Amniotic epithelial cell (primary cell): ENCODE measurements at places on chromosomes 5 and 9.

DNA sequence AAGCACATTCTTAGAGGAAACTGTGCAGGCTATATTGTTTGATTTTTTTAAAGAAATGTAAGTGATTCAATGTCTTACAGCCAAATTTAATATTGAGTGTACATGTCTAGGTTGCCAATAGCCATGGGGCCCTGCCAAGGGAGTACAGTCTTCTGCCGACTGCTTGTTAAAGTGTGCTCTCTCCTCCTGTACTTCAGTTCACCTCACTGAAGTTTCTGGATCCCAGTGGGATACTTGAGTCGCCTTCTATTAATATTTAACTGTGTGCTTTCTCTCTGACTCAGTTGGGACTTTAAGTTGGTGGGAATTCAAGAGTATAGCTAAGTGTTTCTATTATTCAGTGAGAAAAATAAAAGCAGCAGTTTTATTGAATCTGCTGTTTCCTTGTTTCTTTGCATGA is 44.5 kb upstream of the C5orf47 start:
- no peak for DNase-seq

- DNase-seq = peak; percentile 96
Measured at GRCh38 chr5:56763711-56764466, 51.5 kb upstream of the MAP3K1 start.

DNA sequence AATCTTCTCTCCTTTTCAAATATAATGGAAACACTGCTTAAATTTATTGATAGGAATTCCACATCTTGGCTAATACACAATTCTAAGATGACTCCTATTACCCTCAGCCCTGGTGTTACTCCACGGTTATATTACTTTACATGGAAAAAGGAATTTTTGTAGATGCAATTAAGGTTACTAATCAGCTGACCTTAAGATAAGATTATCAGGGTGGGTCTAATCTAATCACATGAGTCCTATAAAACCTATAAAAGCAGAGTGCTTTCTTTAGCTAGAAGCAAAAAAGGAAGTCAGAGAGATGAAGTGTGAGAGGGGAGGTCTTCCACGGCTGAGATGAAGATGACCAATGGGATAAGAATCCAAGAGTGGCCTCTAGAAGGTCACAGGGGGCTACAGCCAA is 268.6 kb downstream of the PDE4D start:
- DNase-seq = no peak

GRCh38 chr5:78404682-78405293 is 44.4 kb downstream of the SCAMP1 start:
- no peak for DNase-seq

DNA sequence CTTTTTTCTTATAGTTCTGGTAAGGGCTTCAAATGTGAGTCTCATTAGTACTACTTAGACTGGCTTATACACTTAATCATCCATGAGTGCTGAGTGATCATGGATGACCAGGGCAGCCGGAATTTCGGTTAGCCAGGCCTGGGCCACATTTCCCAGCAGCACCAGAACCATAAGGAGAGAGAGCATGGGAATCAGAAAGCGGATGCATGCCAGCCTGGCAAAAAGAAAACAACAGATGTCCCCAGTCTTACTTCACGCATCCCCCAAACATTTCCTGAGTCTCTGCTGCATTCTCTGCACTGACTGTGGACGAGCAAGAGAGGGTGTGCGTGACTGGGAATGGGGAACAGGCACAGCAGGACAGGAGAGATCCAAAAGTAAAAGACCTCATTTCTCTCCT is 371.1 kb upstream of the ZNF608 start:
- DNase-seq = no peak

DNA sequence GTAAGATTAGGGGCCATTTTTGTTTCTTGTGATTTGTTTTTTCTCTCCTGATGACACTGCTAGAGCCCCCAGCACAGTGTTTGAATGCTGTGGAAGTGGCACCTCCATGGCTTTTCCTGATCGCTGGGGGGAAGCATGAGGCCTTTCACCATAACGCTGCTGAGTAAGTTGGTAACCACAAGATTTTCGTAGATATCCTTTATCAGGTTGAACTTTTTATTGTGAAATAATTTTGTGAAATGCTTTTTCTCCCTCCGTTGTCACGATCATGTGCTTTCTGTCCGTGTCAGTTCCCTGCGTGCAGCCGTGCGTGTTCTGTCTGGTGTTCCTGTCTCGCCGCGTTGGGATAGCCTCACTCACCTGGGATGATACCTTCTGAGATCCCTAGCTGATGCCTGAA is 59.4 kb downstream of the EHMT1 start:
- peak; percentile 77 for DNase-seq

- DNase-seq = peak; percentile 80
Measured at GRCh38 chr5:56012281-56012963, 17.7 kb upstream of the IL6ST start.

DNA sequence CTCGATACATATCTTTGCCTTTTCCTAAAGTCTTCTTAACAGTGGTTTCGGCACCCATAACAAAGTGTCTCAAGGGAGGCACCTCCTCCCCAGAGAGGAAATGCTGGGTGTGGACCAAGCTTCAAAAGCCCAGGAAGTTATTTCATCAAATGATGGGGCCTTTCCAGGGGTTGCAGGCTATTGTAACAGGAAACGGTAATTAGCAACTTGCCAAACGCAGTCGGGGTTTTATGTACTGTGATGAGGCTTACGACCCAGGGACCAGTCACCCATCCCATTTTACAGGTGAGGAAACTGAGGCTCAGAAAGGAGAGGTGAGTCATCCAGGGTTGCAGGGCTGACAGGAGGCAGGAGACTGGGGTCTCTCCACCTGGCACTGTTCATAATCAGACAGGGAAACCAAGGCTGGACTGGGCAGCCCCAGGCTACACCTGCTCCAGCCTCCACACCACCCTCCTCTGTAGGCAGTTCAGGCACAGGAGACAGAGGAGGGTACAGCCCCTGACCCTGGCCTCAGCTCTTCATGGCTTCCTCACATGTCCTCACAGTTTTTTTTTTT is 30.0 kb upstream of the SUSD3 start:
- no peak for DNase-seq

DNA sequence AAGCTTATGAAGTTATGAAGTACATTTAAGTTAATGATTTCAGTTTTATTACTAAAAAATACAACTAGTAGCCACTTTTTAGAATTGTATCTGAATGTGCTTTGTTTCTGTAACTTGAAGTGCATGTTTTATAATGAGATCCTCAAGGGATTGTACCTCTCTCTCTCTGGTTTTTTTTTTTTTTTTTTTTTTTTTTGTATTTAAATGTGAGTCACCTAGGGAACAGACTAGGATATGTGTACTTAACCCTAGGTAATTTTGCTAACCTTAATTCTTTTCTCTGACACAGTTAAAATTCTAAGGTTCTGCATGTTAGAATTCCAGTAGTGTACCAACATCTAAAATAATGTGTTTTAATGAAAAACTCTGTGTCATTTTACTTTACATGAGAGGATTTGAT is 59.5 kb downstream of the CDC42SE2 start:
- no peak for DNase-seq

DNA sequence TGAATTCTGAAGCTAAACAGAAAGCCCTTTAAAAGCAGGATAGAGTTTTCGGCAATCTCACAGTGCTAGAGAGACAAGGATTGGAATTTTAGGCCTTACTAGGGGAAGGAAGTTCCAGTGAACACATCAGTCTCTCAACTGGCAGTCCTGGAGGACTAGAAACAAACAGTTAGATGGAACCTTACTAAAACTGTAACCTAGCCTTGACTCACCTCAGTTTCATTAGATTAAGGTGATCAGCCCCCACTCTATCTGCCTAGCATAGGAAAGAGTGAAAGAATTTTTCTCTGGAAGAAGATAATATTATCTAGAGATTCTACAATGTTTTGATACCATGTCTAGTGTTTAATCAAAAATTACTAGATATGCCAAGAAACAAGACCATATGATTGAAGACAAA is 25.8 kb upstream of the SMIM23 start:
- no peak for DNase-seq

- peak; percentile 25 for DNase-seq
Measured at GRCh38 chr5:104171958-104172690, 609.5 kb upstream of the NUDT12 start.

- no peak for DNase-seq
Measured at GRCh38 chr5:37667430-37667829, 172.4 kb downstream of the GDNF start.

DNA sequence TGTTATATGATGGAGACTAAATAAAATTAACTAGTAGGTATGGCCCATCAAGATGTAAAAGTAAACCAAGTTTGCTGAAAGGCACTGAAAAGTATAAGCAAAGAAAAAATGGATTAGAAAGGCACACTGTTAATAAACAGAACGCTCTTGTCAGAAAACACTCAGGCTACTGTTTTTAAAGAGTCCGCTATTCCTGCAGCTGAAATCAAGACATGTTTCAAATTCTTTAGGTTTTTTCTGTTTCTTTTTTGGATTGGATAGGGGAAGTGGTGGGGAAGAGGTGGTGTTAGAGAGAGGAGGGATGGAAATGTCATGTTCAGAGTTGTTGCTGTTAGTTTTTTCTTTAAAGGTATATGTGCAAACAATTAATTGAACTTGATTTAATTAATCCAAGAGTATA is 17.5 kb downstream of the OSTF1 start:
- DNase-seq = no peak

GRCh38 chr5:111422245-111422644 is 90.1 kb downstream of the STARD4 start:
- DNase-seq = no peak

DNA sequence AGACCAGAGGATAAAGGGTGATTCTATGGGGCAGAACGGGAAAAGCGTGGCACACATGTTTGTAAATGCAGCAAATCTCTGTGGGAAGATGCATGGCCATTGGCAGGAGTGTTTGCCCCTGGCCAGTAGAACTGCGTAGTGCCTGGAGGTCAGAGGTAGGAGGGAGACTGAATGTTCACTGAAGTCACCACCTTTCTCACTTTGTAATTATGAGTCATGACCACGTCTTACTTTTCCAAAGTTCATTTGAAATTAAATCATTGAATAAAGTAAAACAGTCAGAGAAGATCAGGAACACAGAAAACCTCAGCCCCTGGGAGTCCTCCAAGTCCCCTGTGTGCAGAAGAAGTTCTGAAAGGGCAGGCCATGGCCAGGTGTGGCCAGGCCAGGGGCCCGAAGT is 4.6 kb downstream of the PTGES start:
- DNase-seq = peak; percentile 34

- no peak for DNase-seq
Measured at GRCh38 chr5:4295663-4296339, 700.2 kb downstream of the IRX1 start.

DNA sequence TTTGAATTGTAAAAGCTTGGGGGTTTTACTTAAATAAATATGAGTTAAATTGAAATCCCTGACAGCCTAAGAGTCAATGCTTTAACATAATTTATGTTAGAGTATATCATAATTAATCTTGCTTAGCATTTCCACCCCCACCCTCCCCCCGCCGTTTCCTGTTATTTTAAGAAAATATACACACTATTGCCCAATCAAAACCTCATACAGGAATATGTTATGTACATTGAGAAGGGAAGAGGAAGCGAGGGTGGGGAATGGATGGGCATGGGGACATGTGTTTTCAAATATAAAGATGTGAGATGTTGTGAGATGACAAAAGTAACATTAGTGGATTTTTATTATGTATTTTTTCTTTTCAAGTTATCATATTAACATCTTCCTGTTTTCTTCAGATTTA is 561.1 kb upstream of the MEF2C start:
- no peak for DNase-seq

DNA sequence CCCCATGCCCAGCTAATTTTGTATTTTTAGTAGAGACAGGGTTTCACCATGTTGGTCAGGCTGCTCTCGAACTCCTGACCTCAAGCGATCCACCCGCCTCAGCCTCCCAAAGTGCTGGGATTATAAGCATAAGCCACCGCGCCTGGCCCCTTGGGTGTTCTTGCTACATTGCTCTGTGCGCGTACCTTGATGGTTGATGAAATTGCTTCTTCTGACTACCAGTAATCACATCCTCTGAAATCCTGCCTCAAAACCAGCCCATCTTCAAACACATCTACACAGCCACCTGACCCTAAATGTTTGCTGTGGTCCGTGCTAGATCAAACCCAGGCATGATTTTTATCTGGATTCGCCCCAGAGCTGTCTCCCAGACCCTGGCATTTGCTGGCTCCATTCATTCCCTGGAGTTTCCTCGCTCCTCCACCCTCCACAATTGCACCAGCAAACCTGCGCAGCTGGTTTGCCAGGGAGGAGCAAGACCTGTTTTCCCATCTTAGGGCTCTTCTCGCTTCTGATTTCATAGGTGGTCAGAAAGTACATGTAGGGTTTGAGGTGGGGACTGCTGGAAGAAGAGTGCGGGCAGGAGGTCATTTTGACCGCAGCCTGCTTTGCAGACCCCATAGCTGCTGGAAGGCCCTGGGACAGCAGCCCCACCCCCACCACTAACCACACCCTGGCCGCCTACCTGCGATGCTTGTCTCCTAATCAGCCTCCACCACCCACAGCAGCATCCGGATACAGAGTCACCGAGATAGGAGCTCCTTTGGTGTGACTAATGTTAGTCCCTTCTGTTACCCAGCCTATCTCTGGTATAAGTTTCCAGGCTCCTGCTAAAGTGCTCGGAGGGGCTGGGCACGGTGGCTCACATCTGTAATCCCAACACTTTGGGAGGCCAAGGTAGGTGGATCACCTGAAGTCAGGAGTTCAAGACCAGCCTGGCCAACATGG is 22.7 kb downstream of the SWI5 start:
- no peak for DNase-seq

GRCh38 chr9:122923947-122924346 is 7.4 kb downstream of the ZBTB26 start:
- DNase-seq = no peak

DNA sequence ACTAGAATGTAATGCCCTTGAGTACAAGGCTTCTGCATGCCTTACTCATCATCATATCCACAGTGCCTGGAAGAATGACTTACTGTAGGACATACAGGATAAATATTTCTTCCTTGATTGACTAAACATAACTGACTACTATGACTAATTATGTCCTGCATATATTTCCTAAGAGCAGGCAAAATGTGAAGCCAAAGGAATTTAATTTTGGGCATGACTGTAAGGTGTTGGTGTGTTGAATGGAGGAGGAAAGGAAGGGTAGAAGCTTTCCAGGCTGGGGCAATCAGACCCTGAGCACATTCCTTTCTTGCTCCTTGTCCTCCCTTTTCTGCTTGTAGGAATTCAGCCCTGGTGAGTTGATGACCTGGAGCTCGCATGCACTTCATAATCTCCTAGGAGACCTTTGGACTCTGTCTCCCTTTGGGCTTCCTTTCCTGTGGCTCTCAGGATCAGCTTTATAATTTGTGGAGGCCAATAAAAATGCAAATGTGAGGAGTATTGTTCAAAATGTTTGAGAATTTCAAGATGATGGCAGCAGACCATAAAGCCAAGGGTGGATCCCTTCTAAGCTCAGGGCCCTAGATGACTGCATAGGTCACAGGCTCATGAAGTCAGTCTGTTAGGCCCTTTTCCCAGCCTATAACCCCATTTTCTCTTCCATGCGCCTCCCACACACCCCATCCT is 174.0 kb downstream of the HMHB1 start:
- DNase-seq = peak; percentile 97

GRCh38 chr5:57937501-57938173 is 455.0 kb upstream of the ACTBL2 start:
- DNase-seq = no peak

DNA sequence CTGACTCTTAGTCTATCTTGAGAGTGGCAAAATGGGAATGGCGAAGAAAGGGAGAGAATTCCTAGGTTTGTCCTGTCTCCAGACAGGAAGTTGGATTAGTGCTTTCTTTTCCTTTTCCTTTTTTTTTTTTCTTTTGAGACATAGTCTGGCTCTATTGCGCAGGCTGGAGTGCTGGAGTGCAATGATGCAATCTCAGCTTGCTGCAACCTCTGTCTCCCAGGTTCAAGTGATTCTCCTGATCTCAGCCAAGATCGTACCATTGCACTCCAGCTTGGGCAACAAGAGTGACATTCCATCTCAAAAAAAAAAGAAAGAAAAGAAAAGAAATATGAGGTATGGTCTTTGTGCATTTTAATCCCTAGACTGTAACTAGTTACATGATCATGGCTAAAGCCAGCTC is 12.6 kb upstream of the KIF27 start:
- DNase-seq = peak; percentile 94
